Ovary (tissue), 10 donors: ENCODE measurements at places on chromosomes 7 and 10. TPM values are rescaled to one million over a fixed set of nuclear protein-coding genes. Genes with fewer than 3 reads are reported as not detected.

The MYO1G gene
- 0.61 TPM for total RNA-seq

DNA sequence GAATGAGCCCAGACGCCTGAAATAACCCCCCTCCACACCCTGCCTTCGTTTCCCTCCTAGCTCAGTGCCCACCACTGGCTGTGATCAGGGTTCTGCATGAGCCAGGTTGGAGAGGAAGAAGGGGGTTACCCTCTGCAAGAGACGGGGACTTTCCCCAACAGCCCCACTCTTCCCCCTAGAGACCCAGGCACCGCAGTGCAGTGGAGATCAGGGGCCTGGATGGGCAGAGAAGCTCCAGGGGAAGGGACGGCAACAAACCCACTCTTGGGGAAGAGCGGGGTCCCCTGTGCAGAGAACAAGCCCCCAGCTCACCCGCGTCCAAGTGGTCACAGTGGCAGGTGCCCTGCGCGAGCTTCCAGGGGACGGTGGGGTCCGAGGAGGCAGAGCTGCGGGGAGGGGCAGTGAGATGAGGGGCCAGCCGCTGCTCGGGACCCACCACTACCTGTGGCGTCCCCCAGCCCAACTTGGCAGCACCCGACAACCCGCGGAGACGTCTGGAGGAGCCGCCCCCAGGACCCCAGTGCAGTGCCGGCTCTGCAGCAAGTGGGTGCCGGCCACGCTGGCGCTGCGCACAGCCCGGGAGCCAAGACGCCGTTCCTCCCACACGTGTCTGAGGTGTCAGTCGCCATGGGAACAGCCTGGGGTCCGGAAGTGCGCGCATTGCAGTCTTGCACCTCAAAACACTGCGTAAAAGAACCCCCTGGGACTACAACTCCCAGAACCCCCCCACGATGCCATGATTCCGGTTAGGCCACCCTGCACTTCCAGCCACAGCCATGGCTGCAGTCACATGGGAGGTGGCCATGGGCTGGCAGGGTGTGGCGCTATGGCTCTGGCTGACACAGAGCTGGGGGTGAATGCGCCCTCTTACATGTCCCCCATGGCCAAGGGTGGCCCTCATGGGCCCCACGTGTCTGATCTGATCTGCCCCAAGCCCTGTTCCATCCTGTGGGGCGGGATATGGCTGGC is 45.8 kb upstream of the WIPI2 start:
- DNase-seq: no peak

GRCh38 chr10:61097026-61097425 is 153.0 kb upstream of the RHOBTB1 start:
- DNase-seq: no peak

- DNase-seq: no peak
These were observed 51.7 kb downstream of the COL17A1 start for GRCh38 chr10:104033966-104034365.

DNA sequence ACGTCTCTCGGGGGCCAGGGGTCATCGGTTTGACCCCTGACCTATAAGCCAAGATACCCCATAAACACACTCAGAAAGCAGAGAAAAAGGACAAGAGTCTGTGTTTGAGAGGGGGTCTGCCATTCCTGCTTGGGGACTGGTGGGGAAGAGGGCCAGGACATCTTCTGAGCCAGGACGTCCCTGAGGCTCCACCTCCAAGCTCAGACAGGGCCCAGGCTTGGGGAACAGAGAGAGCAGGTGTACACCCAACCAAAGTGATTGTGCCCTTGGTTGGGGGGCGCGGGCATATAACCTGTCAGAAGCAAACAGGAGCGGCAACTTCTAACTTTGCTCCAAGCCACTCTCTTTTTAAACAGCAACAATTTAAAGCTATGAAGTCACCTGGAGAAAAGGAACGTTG is 33.9 kb upstream of the PPIF start:
- DNase-seq: no peak

DNA sequence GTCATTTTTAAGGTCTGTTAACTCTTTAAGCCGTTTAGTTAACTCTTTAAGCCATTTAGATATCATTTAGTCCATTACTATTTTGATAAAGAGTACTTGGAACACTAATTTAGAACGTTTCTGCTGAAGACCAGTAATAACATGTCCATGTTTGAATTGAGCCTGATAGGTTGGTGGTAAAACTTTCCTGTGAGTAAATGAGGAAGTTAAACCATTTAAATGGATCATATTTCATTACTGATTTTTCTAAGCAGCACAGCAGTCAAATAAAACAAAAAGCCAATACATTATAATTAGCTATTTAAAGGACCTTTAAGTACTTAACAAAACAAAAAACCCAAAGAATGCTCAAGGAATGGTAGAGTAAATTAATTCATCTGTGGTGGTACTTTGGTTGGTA is 29.4 kb downstream of the PHTF2 start:
- no peak for DNase-seq

GRCh38 chr10:45399113-45399512 is 25.1 kb downstream of the ALOX5 start:
- DNase-seq: no peak

The KIAA1549 gene
- 3.6 TPM for total RNA-seq

GRCh38 chr7:40468891-40469864 is 334.4 kb downstream of the SUGCT start:
- no peak for DNase-seq

The CCDC146 gene
- total RNA-seq: 14.0 TPM

DNA sequence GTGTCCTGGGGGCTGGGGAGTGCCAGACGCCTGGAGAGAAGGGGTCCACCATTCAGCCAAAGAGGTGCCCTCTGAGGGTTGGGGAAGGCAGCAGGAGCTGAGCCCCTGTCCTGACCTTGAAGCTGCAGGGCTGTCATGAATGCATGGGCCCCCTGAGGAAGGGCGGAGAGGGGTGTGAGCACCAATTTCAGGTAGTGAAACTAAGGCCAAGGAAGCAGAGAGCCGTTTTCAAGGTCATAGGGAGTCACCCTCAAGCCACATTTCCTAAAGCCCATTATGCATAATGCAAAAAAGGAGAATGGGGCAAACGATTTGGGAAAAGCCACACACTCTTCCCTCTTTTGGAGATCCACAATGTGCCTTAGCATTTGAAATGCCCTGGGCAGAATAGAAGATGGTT is 37.2 kb downstream of the FIGNL1 start:
- DNase-seq: no peak

- DNase-seq: no peak
These were observed 67.7 kb downstream of the GPAM start for GRCh38 chr10:112115781-112116385.

- no peak for DNase-seq
These were observed 30.3 kb upstream of the NDST2 start for GRCh38 chr10:73841526-73842285.

DNA sequence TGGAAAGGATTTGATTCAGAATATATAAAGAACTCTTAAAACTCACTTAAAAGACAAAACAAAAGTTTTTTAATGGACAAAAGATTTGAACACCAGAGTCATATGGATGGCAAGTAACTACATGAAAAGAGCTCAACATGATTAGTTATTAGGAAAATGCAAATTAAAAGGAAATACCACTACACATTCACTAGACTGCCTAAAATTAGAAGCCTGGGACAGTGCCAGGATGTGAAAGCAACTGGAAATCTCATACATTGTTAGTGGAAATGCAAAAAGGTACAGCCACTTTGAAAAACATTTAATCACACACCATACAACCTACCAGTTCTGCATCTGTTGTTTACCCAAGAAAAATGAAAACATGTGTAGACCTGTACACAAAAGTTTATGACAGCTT is 48.8 kb downstream of the RALA start:
- no peak for DNase-seq

The NUTM2B gene
- total RNA-seq: 1.5 TPM

The MLXIPL gene
- total RNA-seq: 4.5 TPM

DNA sequence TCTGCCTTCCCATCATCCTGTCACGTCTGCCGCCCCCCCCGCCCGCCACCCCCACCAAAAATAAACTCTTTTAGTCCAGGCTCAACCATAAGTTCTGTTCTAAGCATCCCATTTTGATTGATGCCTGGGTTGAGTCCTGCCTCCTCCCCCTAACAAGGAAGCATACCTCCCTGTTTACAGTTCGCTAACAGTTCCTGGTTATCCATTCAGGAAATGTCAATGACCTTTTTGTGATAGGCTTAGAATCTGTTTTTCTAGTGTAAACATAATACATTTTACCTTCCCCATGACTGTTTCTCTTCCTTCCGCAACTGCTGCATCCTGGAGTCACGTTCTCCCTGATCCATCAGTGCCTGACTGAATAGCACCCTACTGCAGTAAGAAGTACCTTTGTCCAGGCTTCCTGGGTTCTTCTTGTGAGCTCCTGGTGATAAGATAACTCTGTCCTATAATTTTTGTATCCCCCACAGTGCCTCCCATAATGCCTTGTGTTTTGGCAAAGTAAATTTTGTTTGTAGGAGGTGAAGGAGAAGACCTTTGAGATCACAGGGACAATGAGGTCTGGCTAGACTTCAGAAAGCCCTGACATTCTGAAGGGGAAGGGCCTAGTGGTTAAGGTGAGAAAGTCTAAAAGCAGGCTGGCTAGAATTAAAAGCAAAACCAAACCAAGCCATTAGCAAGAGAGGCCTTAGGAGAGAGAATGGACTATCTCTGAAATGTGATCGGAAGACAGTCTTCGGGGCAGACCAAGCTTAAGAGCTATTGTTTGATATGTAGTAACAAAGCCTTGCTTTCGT is 7.3 kb downstream of the AGFG2 start:
- DNase-seq: no peak
